ENCODE measurements at places on chromosomes 6 and 20.

DNA sequence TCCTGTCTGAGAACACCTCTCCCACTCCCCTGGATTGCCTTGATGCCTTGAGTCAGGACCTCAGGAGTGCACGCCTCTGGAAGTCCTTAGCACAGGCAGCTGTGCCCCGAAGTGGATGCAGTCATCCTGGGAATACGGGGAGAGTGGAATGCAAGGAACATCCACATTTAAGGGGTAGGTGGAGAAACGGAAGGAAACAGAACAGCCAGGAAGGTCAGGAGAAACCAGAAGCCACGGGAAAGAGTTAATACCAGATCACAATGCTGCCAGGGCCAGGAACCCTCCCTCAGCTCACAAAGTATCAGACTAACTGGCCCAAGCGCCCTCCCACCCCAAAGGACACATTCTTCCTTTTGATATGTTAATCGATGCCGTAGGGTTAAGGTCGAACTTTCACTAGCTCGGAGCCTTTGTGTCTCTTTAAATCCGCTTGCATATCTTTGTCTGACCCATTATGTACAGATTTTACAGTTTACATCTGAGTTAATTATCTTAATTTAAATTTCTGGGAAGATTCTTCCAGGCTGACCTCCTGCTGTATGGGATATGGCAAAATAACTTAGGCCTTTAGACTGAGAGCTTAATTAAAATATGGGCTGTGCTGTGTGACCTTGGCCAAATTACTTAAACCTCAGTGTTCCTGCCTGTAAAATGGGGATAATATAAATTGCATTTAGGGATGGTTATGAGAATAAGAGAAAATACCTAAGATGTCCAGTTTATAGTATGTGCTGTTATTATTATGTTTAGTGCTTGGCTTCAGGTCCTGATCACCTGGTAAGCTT, 24.0 kb upstream of the CCND3 start:
- no peak for DNase-seq

GRCh38 chr6:153563001-153563400, 431.9 kb upstream of the RGS17 start:
- DNase-seq: no peak

DNA sequence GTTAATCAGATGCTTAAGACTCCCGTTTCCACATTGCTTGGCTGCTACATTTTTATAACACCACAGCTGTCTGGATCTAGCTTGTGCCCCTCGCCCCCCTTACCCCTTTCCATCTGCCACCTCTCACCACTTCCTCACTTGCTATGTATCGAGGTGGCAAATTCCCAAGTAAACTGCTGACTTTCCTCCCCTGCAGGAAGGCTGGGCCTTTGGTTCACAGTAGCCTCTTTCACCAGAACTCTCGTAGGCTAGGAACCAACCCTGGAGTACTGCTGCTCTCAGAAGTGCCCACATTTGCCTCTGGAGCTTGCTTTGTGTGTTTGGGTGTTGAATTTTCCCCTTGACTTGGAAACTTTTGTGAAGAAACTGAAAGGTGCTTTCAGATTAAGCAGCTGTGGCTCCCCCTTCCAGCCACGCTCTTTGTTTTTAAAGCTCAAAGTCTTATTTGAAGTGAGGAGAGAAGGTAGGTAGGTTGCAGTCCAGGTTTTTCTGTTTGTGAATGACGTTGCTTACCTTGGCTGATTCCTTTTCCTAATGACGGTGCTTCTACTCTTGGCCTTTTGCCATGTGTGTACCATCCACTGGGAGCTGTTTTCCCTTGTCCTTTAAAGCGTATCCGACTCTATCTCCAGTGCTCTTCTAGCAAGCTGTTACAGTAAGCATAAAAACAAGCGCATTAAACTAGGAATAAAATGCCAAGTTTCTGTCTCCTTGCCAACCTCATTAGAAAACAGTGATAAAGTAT, 90.4 kb downstream of the CARMIL1 start:
- peak; percentile 94 for DNase-seq

- peak; percentile 1 for DNase-seq
Measured at GRCh38 chr6:106300944-106301343, 24.6 kb downstream of the ATG5 start.

DNA sequence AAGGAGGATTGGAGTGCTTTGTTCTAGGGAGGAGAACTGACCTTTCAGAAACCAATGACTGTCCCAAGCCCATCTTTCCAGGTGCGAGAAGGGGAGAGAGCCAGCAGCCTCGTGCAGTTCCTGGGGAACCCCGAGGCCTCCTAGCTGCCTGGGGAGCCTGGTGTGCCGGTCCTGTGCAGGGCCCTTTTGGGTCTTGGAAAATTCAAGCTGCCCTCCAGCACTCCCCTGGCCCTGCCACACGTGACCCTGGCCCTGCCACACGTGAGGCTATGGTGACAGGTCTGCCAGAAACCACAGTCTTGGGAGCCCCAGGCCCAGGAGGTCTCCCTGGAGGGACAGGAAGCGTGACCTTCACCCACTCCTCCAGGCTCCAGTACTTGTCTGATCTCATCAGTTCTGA, 15.7 kb downstream of the IP6K3 start:
- no peak for DNase-seq

- no peak for DNase-seq
Measured at GRCh38 chr6:159535656-159536350, 157.2 kb downstream of the SOD2 start.

DNA sequence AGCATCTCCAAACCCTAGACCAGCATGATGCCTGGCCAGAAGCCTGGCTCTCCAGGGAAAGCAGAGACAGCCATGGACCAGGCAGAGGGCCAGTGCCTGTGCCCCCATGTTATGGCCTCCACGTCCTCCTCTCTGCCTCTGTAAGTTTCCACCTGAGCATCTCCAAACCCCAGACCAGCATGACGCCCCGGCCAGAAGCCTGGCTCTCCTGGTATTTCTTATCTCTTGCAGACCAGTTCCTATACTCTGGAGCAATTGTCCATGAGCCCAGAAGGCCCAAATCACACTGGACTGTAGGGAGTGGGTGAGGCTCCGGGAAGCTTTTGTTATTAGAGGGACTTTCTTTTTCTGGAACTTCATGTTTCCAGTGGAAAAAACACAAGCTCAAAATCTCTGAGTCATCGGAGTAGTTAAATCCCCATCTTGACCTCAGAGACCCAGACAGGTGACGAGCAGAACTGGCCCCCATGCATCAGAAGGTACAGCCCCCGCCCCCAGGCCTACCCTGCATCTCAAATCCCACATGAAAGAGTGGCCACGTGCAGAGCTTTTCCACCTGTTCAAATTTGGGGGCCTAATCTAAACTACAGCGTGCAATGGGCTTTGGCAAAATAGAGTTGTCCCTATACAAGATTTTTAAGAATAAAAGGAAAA, 110.2 kb upstream of the FOXQ1 start:
- no peak for DNase-seq

GRCh38 chr20:4411744-4412143, 310.0 kb upstream of the PRND start:
- DNase-seq: no peak

GRCh38 chr20:51889466-51889865, 87.1 kb upstream of the SALL4 start:
- no peak for DNase-seq

DNA sequence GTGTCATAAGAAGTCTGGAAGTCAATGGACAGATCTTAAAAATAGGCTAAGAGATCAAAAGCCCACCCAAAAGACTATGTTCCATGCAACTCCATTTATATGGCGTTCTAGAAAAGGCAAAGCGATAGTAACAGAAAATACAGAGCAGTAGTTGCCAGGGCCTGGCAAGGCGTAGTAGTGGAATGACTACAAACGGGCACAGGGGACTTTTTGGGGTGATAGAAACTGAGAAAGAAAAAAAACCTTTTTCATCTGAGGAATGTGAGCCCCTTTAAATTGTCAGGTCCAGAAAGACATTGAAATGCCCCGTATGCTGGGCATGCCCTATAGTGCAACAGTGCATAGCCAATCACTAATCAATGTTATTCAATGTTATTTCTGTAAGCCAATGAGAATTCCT, 47.2 kb upstream of the FAM50B start:
- no peak for DNase-seq

- no peak for DNase-seq
Measured at GRCh38 chr6:1491591-1492319, 102.4 kb downstream of the FOXF2 start.

DNA sequence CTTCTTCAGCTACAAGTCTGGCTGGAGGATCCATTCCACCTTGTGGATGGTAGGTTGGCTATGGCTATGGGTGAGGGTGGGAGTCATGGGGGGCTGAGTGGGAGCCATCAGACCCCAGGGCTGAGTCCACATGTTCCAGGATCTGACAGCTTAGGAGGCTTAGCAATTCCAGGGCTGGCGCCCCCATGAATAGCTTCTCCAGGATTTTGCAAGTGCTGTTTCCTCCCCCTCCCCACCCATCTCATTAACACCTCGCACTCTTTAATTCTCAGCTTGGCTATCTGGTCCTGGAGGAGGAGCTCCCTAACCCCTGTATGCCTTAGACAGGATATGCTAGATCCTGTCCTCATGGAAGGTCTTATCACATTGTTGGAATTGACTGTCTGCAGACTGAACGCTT, 39.0 kb upstream of the ANGPT4 start:
- no peak for DNase-seq

- no peak for DNase-seq
Measured at GRCh38 chr6:121668259-121668658, 232.8 kb downstream of the GJA1 start.

DNA sequence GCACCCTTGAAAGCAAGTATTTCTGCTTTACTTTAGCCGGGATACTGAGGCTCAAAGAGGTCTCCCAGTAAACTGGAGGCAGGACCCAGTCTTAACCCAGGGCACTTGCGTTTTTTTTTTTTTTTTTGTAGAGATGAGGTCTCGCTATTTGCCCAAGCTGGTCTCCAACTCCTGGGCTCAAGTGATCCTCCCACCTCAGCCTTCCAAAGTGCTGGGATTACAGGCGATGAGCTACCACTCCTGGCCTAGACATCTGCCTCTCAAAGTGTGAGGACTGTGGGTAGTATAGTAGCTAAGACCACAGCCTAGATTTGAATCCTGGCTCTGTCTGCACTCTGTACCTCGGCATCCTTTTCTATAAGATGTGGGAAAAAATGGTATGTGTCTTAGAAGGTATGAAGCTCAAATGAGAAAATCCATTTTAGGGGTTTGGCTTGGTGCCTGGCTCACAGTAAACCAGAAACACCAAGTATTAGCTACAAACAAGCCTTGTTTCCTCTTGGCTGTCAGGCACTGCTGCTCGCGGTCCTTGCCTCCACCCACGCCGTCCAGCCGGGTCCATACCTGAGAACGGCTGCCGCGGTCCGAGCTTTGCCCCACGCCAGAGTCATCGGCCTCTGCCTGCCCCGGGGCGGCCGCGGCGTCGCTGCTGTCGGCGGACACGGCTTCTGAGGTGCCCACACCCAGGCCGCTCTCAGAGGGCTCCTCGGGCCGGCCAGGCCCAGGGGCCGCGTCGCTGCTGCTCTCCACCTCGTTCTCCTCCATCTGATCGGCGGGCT, 1.2 kb downstream of the ZNF335 start:
- DNase-seq: no peak

DNA sequence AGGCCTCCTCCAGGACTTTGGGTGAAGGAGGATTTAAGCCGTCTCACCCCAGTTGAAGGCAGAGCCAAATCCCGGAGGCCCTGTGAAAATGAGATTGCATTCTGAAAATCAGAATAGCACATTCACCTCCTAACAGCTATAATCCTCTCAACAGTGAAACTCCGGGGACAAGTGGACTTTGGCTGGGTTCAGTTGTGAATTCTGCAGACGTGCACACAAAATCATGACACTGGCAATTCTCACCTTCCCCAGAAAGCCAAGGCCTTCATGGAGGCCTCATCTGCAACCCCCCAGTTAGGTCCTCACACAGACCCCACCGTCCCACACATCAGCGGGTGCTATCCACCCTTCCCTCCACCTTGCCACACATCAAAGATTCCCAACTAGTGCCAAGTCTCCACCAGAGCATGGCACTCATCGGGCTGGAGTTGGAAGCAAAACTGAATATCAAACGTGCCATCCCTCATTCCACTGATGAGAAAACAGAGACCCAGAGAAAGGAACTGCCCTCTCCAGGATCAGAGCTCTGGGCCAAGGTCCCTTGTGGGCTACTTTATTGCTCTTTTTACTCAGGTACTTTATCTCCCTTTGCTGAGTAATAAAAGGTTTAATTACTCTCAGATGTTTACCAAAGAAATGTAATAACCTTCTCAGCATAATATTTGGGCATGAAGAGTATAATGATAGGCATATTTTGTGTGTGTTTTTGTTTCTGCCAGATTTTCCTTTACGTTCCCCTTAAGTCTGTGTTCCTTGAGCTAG, 4.8 kb upstream of the BTNL2 start:
- no peak for DNase-seq

DNA sequence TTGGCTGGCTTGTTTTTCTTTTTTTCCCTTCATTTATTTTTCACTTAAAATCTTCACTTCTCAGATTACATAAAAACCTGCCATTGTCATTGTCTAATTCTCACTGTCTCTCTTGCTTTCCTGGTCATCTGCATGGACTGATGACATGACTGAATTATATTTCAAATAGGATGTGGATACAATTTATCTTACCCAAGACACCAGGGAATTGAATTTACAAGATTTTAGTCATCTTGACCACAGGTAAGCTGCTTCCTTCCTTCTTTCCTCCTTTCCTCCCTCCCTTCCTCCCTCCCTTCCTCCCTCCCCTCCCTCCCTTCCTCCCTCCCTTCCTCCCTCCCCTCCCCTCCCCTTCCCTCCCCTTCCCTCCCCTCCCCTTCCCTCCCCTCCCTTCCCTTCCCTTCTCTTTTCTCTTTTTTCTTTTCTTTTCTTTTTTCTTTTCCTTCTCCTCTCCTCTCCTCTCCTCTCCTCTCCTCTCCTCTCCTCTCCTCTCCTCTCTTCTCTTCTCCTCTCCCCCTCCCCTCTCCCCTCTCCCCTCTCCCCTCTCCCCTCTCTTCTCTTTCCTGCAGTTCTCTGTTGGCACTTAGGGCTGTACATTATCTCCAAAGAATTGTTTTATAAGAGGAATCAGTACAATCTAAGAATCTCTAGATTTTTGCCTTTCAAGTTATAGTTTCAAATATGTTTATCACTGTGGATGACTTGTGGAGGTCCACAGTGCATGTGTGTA, 171.5 kb downstream of the CARMIL1 start:
- DNase-seq: no peak

DNA sequence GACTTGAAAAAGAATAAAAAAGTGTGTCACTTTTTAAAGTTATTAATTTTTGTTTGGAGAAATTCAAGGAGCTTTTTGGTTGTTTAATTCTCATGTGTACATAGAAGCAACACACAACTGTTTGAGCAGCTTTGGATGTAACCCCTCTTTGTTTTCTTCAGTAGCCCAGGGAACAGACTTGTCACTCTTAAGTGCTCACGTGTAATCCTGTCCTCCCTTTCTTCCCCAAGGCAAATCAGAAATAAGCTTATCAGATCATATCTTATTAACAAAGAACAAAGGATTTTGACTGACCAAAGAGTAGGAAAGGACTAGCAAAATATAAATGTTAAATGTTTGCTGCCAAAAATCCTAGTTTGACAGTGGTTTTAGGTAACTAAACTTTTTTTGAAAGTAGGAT, 7.3 kb upstream of the FLRT3 start:
- DNase-seq: no peak

DNA sequence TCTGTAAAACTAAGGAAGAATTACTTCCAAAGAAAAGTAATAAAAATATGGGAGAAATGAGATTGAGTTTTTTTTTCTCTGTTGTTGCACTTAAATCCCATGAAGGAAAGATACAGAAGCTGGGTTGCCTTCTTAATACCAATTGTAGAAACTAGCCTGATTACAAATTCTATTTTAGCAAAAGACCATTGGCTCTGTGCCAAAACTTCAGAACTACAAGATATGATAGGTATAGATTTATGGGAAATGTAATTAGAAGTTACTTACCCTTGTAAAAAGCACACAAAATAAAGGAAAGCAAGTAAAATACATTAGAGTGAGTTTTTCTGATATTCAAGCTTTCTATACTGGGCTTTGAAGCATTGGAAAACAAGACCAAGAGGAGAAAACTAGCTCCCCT, 73.5 kb upstream of the SCGN start:
- peak; percentile 4 for DNase-seq

All from COR-L47 (cell line).